ENCODE measurements at places on chromosomes 13 and 19. TPM values are rescaled to one million over a fixed set of nuclear protein-coding genes. Genes with fewer than 3 reads are reported as not detected.

DNA sequence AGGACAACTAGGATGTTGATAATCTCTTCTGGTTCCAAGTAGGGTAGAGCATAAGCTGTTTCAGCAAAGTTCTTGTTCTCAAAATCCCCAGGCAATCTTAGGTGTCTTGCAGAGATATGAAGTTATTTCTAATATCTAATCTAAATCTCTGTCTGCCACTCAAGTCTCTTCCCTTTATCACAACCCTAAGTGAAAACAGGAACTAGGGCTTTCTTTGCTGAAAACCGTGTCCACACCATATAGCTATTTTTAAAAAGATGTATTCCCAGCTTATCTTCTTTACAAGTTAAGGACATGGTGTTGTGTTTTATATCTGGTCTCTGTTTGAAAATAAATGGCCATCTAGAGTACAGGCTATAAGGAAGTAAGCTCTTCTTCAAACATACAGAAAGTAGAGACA lies 11.3 kb upstream of the RNASEH2B start:
- no peaks in the 10 kb centered on the region for H3K36me3 ChIP-seq
- H3K27ac ChIP-seq = no peak overlapping the region
- peaks cover 7% of the 10 kb centered on the region for H3K4me1 ChIP-seq
- no peak overlapping the region for H3K4me3 ChIP-seq
- no peaks in the 10 kb centered on the region for H3K27me3 ChIP-seq

- no peaks in the 10 kb centered on the region for H3K36me3 ChIP-seq
- no peak overlapping the region for H3K4me3 ChIP-seq
- no peaks in the 10 kb centered on the region for H3K4me1 ChIP-seq
- H3K27me3 ChIP-seq = no peaks in the 10 kb centered on the region
- DNase-seq = no peak
- no peak overlapping the region for H3K27ac ChIP-seq
Measured at GRCh38 chr13:86193281-86193680, 394.1 kb upstream of the SLITRK6 start.

- no peak overlapping the region for H3K4me3 ChIP-seq
- H3K27ac ChIP-seq = no peak overlapping the region
- no peaks in the 10 kb centered on the region for H3K27me3 ChIP-seq
- DNase-seq = no peak
Measured at GRCh38 chr13:32134241-32135055, 102.9 kb downstream of the FRY start.

FCHO1 gene
- 45.8 TPM for total RNA-seq

DNA sequence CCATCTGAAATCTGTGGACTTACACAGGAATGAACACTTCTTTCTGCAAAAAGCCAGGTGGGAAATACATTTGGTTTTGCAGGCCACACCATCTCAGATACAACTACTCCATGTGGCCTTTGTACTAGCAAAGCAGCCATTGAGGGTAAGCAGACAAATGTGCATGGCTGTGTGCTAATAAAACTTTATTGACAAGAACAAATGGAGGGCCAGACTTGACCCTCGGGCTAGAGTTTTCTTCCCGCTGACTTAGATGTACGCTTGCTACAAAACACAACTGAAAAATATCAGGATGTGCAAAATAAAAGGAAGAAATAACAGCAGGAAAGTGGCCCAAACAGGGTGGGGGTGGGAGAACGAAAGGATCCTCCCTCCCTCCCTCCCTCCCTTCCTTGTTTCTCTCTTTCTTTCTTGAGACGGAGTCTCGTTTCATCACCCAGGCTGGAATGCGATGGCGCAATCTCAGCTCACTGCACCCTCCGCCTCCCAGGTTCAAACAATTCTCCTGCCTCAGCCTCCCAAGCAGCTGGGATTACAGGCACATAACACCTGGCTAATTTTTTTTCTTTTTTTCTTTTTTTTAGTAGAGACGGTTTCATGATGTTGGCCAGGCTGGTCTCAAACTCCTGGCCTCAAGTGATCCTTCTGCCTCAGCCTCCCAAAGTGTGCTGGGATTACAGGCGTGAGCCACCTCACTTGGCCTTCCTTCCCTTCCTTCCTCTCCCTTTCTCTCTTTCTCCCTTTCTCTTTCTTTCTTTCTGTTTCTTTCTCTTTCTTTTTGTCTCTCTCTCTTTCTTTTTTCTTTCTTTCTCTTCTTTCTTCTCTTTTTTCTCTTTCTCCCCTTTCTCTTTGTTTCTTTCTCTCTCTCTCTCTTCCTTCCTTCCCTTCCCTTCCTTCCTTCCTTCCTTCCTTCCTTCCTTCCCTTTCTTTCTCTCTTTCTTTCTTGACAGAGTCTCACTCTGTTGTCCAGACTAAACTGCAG lies 29.3 kb downstream of the CCL25 start:
- H3K36me3 ChIP-seq = no peaks in the 10 kb centered on the region
- DNase-seq = no peak
- no peak overlapping the region for H3K4me3 ChIP-seq
- no peak overlapping the region for H3K27ac ChIP-seq
- no peaks in the 10 kb centered on the region for H3K27me3 ChIP-seq

DNA sequence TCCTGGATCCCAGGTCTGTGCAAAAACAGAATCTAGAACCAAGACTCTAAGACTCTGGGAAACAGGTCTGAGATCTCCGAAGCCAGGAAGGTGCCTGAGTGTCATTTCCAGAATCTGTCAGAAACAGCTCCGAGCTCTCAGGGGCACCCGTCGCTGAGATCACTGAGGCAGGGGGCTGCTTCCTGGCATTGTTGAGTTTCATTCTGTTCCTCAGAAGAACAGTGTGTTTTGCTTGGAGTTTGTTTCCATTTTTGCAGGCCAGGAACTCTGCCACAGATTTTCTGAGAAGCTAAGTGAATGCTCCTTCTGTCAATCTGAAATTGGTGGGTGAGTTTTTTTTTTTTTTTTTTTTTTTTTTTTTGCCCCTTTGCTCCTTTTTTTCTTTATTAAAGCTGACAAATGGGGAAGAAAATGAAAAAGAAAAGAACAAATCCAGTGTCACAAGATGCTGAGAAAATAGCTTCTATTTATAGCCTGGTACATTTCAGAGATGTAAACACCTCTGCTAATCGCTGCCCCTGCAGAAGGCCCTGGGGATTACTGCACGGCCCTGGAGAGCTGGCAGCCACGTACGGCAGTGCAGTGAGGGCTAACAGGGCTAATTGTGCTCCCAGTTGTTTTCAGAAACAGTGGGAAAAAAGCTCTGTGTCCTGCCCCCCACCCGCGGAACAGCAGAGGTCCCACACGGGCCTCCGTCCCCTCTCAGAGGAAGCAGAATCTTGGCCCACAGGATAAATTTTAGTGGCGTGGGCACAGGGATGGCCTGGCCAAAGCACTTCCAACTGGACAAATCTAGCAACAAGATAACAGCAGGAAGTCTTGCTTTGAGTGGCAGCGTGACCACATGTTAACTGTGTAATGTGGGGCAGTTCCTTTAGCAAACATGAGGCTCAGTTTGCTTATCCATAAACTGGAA lies 237.6 kb upstream of the IRS2 start:
- no peak overlapping the region for H3K27ac ChIP-seq
- H3K27me3 ChIP-seq = no peaks in the 10 kb centered on the region
- no peaks in the 10 kb centered on the region for H3K36me3 ChIP-seq
- DNase-seq = no peak
- H3K4me1 ChIP-seq = no peaks in the 10 kb centered on the region

DNA sequence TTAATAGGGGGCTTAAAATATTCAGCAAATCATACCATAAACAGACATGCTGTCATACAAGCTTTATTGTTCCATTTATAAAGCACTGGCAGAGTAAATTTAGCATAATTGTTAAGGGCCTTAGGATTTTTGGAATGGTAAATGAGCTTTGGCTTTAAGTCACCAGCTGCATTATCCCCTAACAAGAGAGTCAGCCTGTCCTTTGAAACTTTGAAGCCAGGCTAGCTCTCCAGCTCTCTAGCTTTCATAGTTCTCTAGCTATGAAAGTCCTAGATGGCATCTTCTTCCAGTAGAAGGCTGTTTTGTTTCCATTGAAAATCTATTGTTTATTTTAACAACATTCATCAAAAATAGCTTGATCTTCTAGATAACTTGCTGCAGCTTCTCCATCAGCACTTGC lies 420.8 kb upstream of the GPC6 start:
- no peak for DNase-seq
- no peak overlapping the region for H3K27ac ChIP-seq
- H3K4me3 ChIP-seq = no peak overlapping the region
- no peaks in the 10 kb centered on the region for H3K27me3 ChIP-seq
